ENCODE measurements at places on chromosomes 2 and 18. TPM values are rescaled to one million over a fixed set of nuclear protein-coding genes. Genes with fewer than 3 reads are reported as not detected.

GRCh38 chr2:137846993-137847392, 117.3 kb upstream of the HNMT start:
- DNase-seq: no peak

- no peak for DNase-seq
These were observed 35.1 kb downstream of the CYBRD1 start for GRCh38 chr2:171557363-171557762.

GRCh38 chr2:196086517-196087368, 18.1 kb upstream of the DNAH7 start:
- no peak for DNase-seq

DNA sequence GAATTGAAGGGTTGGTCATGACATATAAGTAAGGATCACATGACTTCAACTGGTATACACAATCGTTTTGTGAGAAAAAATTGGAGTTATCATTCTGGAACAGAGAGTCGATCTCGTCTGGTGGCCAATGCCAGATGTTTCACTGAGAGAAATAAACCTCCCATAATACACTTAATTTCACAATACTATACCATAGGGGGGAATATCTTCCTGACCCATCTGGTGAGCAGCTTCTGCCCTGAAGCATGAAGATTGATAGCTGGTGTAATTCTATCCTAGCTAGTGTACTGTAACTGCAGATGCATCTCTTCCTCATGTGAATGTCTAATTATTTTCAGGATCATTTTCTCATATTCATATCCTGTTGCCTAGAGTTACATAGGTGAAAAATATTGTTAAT, 15.7 kb upstream of the CDH7 start:
- DNase-seq: no peak

- DNase-seq: no peak
These were observed 210.6 kb downstream of the CAMKMT start for GRCh38 chr2:44572196-44572900.

DNA sequence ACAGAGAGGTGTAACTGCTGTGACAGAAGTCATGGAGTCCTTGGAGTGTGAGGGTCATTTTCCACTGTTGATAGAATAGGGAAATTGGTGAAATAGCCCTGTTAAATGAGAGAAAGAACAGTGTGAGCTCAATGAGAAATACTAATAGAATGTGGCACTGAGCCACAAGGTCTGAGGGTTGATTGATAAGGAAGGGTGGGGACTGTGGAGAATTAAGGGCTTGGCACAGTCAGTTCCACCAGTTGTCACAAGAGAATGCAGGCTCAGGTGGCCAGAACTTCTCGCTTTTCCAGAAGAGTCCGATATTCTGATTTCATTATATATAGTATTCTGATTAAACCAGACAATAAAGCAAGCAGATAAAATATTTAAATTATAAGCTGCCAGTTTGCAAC, 9.1 kb upstream of the IL1RN start:
- no peak for DNase-seq

DNA sequence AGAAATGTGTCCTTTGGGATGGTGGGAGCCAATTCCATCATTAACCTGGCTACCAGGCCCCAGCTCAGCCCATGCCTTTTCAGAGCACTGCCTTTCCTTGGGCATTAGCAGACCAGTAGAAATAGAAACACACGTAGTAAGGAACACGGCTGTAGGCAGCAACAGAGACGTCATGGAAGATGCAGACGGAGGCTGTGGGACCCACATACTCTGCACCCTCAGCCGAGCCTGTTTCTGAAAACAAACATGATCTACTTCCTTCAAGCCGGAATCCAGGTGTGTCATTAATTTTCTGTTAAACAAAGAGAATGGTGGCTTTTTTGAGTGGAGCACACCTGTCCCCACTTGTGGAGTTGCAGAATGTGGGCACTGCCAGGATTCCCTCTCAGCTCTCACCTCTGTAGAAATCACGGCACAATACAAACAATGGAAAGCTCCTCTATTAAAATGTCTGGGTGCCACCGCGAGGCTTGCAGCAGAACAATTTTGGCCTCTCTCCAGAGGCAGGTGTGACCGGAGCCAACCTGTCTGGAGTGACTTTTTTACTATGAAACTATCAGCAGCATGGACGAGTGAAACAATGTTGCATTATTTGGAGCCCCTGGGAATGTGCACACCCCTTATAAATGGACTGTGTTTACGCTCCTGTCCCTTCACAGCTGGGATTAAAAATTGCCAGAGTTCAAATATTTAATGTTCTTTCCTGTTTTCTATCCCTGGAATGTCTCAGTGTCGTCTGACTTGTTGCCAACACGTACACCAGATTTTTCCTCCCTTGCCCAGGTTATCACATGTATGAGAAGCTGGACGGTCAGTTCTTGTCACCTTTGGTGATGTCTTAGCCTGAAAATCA, 31.7 kb downstream of the SPP2 start:
- no peak for DNase-seq

- DNase-seq: no peak
These were observed 16.1 kb downstream of the ACOXL start for GRCh38 chr2:110748489-110748867.

DNA sequence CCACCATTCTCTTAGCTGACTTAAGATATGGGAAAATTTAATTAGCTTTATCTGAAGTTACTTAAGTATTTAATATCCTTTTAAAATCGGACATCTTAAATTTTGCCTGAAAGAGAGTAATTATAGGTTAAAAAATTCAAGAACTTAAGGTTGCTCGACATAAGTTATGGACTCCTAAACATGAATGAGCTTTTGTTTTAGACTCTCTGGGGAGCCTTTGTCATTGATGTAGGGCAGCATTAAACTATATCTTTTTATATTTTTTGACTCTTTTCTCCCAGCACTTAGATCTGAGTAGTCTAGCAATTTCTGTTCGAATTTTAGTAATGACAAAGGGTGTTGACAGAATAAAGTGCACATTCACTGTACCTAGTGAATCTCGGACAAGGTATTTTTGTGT, 4.7 kb downstream of the PHLPP1 start:
- DNase-seq: no peak

DNA sequence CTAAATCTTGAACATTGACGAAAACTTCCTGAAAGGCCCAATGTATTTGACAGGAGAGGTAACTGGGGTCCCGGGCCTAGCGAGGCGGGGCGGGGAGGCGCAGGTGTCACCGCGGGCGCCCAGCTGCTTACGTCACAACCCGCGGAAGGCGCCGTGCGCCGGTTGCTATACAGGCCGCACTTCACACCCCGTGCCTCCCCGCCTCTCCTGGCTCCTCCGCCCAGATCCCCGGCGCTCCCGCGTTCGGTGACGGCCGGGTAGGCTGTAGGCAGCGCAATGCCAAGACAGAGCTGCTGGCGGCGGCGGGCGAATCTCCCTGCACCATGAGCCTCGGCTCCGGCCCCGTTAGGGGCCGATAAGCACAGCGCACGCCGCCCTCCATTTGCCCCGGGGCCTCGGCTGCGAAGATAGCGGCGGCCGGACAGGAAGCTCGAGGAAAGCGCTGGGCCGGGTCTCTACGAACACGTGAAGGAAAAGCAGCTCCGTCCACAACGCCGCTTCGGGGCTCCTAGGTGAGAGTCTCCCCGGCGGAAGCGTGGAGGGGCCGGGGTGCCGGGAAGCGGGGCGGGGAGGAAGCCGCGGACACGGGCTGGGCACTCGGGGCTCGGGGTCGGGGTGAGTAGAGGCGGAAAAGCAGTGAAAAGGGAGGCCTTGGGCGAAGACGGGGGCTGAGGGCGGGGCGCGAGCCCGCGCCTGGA, at the start of gene RNF138:
Gene RNF138, plus strand, starts transcription at position 151 of the 698 bp plus-strand sequence. CDS start 903 bp downstream, outside the sequence.
- peak; percentile 58 for DNase-seq

- no peak for DNase-seq
These were observed 677.5 kb upstream of the FSHR start for GRCh38 chr2:49831698-49832367.

DNA sequence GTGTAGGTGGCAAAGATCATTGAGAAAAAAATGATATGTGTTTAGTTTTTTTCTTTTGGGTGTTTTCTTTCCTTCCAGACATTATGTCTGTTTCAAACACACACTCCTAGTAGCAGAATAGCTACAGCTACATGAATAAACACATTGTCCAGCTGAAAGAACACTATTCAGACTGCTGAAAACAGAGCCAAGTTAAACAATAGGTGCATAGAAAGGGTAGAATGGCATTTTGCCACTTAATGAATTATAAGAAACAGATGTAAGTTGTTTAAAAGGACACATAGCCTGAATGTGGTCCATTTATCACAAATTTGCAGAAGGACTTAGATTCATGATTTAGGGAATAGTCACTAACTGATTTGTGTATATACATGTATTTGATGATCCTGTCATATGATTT, 20.1 kb downstream of the CTLA4 start:
- DNase-seq: no peak

GRCh38 chr18:48571639-48572384, 33.0 kb downstream of the CTIF start:
- no peak for DNase-seq

GRCh38 chr2:190553254-190553653, 18.7 kb upstream of the NEMP2 start:
- no peak for DNase-seq

DNA sequence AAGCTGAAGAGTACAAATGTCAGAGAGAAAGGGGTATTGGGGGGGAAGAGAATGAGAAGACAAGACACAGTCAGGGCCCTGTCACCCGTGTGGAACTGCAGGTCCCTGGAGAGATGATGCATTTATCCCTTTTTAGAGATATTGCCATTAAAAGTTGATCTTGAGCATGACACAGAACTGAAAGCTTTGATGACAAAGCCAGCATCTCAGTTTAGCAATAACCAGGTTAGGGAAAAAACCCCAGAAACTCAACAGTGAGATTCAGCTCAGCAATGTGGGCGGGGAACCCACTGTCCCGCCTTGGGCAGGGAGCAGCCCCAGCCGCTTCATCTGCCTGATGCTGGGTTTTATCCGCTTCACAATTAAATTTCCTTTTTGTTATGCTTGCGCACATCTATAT, 181.1 kb downstream of the NEDD4L start:
- DNase-seq: no peak

- no peak for DNase-seq
These were observed 265.4 kb downstream of the EN1 start for GRCh38 chr2:118582058-118582457.

- no peak for DNase-seq
These were observed 78.9 kb downstream of the MAP4K4 start for GRCh38 chr2:101776172-101777043.

GRCh38 chr2:105822186-105822585, 77.5 kb downstream of the NCK2 start:
- no peak for DNase-seq

- DNase-seq: no peak
These were observed 175.8 kb upstream of the PIEZO2 start for GRCh38 chr18:11324956-11325882.

DNA sequence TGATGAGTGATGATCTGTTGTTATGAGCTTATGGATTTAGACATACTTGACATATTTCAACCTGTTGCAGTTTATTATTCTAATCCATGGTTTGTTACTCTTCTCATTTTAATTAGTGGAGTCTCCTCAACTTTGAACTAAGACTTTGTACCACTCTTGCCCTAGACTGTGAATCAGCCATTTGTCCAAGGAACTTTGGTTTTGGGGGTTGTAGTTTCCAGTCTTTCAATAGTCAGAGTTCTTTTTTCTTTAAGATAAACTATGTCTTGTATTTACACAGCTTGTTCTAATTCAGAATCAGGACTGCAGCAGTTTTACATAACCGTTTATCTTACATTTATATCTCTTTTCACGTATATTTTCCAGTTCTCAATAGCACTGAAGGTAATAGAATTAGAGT, 133.6 kb downstream of the GULP1 start:
- DNase-seq: no peak

- DNase-seq: no peak
These were observed 448.3 kb downstream of the CDH2 start for GRCh38 chr18:27728659-27729058.

DNA sequence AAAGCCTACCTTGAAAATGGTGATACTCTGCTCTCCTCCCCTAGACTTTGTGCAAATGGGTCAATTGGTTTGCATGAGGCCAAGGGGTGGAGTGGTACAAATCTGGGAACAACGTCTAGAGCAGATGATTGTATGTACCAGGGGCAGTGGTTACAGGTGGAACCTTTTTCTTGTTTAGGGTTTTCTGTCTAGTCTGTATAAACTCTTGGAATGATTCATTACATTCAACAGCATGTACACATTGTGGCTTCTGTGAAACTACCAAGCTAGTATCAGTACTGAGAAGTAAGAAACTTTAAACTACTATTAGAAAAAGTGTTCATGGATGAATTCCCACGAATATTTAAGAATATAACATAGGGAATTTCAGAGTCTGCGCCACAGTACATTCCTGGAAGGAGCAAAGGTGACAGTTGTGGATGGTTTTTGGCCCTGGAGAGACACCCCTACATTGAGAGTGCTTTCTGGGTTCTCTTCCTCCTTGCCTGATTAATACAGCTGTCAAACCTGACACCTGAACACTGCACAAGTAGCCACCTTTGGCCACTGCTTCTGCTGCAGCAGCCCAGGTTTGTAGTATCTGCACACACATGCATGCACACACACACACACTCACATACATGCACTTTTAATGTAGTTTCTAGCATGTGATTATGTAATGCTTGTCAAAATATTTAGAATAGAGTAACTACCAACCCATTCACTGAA, 30.0 kb downstream of the CFAP221 start:
- no peak for DNase-seq

GRCh38 chr2:64283006-64283570, 138.9 kb upstream of the PELI1 start:
- no peak for DNase-seq

DNA sequence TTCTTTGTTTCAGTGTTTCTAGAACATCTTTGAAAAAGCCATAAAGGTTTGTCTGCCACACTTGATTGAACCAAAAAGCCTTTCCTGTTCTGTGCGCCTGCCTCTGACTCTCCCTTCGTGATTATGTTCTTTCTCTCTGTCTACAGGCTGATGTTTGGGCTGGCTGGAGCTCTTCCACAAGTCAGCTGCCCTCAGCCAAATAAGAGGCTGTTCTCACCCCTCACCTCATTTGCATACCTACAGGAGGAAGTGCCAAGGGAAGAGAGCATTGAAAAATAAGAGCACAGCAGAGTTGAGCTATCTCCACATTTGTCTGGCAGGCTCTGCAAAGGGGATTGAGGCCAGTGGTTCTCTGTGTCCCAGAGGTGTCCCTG, 15.8 kb downstream of the INPP5D start:
- no peak for DNase-seq

GCKR gene
- 0.38 TPM for total RNA-seq

GPD2 gene
- total RNA-seq: 68.5 TPM

HK2 gene
- 45.4 TPM for total RNA-seq

CFAP210 gene
- not detected for total RNA-seq

GKN2 gene
- not detected for total RNA-seq

GALNT14 gene
- total RNA-seq: 18.6 TPM

CAPN14 gene
- total RNA-seq: 316 TPM

AGXT gene
- not detected for total RNA-seq

ZNF396 gene
- total RNA-seq: 0.11 TPM

ACMSD gene
- total RNA-seq: not detected

GPAT2 gene
- total RNA-seq: 0.18 TPM

IL1R1 gene
- 17.3 TPM for total RNA-seq

TCF4 gene
- 19.0 TPM for total RNA-seq

TUBA3E gene
- total RNA-seq: not detected

COL4A4 gene
- 2.3 TPM for total RNA-seq

All from esophagus squamous epithelium (tissue), 5 donors.